Smooth muscle cell of the pulmonary artery (primary cell): ENCODE measurements at places on chromosomes 6 and 20. TPM values are rescaled to one million over a fixed set of nuclear protein-coding genes. Genes with fewer than 3 reads are reported as not detected.

The TBC1D7 gene
- 14.9 and 17.6 TPM in 2 replicates for total RNA-seq

The EYS gene
- total RNA-seq = under 0.01 and 0.13 TPM in 2 replicates

The SLC12A5 gene
- total RNA-seq = 0.07 TPM in 1 of 2 replicates, not detected in the other

The TFAP2D gene
- total RNA-seq = 0.46 TPM in 1 of 2 replicates, not detected in the other

The OR2B6 gene
- 0.07 TPM in 1 of 2 replicates, not detected in the other for total RNA-seq

The TRERF1 gene
- total RNA-seq = 5.4 and 6.2 TPM in 2 replicates

The SLC26A8 gene
- total RNA-seq = under 0.01 and 0.07 TPM in 2 replicates

The LST1 gene
- 0.23 TPM in 1 of 2 replicates, not detected in the other for total RNA-seq

The DEFB119 gene
- total RNA-seq = not detected in 2 replicates

The ESF1 gene
- 9.8 and 10.7 TPM in 2 replicates for total RNA-seq
